ENCODE measurements at places on chromosomes 7 and 10.
A peak's percentile ranks its signal among the peaks of the same experiment; 100 is the strongest.

DNA sequence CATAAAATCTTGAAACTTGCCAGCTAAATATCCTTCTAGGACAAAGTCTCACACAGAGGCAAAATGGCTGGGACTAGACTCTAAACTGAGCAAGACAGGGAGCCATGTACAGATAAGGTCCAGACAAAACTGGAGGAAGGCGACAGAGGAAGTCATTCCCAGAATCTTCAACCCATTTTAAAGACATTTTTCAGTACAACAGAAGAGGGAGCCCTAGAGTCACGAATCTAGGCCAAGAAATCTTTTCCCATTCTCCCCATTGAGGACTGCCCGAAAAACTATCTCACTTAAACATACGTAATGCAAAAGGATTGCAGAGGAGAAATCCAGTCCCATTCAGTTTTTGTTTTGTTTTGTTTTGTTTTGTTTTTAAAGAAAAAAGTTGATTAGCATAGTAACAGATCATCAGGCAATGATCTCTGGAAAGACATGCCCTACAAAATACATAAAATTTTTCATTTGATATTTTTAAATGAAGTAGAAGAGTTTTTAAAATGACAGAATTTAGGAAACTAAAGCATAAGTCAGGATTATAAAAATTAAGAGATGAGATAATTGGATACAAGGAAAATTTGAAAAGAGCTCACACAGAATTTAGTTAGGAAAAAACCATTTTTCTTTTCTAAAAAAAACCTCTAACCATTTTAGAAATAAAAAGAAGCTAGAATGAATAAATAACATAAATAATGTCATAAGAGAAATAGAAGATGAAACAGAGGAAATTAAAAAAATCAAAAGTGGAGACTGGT is 16.9 kb upstream of the PRF1 start:
- DNase-seq, result no peak

DNA sequence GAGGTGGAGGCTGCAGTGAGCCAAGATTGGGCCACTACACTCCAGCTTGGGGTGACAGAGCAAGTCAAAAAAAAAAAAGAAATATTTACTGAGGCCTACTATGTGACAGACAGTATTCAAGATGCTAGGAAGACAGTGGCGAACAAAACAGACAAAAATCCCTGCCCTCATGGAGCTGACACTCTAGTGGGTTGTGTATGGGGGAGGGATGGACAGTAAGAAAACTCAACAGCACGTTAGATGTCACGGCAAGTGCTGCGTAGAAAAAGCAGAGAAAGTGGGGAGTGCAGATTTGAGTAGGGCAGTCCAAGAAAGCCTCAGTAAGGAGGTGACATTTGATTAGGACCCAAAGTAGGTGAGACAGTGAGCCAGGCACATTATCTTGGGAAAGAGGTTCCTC is 10.1 kb downstream of the CAMK2G start:
- DNase-seq, result no peak

- peak; percentile 70 for DNase-seq
Measured at GRCh38 chr7:102433219-102434038, at the start of gene ORAI2. TSS of gene ORAI2 (plus strand) at chr7:102433575. CDS start at chr7:102438957, 5,382 bp downstream.

- DNase-seq, result peak; percentile 71
Measured at GRCh38 chr7:70647801-70648498, 484.0 kb upstream of the GALNT17 start.

- peak; percentile 49 for DNase-seq
Measured at GRCh38 chr7:150668472-150668911, 17.0 kb upstream of the GIMAP2 start.

DNA sequence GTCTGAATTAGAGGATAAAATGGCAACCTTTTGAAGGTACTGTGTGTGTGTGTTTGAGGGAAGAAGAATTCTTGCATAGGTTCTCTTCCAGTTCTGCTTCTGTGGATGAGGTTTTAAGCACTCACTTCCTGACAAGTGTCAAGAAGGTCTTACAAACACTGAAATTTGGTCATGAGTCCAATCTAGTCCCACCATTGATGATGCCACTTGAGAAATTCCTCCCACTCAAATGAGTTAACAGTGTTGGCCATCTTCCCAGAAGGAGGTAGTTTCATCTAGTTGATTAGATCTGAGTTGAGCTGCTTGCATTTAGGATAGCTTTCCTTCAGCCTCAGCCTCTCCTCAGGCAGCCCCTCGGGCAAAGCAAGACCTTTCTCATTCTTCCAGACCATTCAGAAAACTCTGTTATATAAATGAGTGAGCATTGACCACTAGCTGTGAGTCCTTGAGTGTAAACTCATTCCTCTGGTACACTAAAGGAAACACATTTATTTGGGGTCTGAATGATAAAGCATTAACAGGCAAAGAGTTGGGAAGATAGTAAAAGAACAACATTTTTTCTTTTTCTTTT is 189.5 kb downstream of the TRIL start:
- no peak for DNase-seq

DNA sequence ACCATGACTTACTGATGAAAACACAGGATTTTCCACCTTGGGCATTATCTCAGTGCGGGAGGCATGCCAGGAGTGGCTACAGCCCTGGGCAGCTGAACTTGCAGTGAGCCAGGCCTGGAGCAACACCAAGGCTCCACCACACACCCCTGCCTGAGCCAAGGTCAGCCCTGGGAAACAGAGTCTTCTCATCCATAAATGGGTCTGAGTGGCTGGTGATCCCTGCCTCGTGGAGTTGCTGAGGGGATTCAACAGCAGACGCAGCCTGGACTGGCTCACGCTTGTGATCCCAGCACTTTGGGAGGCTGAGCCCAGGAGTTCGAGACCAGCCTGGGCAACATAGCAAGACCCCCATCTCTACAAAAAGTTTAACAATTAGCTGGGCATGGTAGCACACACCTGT is 32.2 kb downstream of the SPOCK2 start:
- no peak for DNase-seq

- DNase-seq, result no peak
Measured at GRCh38 chr7:112125250-112125649, 80.9 kb downstream of the DOCK4 start.

DNA sequence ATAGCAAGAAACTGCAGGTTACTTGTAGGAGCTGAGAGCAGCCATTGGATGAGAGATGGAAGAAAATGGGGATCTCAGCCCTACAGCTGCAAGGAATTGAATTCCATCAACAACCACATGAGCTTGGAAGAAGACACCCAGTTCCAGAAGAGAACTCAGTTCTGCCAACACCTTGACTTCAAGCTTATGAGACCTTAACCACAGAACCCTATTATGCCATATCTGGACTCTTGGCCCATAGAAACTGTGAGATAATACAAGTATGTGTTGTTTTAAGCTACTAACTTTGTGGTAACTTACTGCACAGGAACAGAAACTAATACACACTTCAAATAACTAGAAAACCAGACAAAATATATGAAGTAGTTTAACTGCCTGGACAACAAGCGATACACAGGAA is 212.4 kb upstream of the CACNA2D1 start:
- no peak for DNase-seq

DNA sequence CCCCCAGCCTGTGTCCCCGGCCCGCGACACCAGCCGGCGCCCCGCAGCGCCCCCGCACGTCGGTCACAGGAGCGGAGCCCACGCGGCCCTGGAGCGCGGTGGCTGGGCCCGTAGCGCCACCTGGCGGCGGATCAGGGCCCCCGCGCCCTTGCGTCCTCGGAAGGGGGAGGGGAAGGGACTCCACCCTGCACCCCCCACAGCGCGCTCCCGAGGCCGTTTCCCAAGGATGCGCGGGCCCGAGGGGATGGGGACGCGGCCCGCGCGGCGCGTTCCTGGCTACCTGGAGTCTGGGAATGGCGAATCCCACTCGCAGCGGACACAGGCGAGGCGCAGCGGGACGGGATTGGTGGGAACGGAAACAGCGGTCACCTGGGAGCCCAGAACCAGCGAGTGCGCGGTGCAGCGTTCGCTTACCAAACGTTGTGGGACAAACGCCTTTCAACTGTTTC is 23.8 kb upstream of the MKI67 start:
- peak; percentile 49 for DNase-seq

DNA sequence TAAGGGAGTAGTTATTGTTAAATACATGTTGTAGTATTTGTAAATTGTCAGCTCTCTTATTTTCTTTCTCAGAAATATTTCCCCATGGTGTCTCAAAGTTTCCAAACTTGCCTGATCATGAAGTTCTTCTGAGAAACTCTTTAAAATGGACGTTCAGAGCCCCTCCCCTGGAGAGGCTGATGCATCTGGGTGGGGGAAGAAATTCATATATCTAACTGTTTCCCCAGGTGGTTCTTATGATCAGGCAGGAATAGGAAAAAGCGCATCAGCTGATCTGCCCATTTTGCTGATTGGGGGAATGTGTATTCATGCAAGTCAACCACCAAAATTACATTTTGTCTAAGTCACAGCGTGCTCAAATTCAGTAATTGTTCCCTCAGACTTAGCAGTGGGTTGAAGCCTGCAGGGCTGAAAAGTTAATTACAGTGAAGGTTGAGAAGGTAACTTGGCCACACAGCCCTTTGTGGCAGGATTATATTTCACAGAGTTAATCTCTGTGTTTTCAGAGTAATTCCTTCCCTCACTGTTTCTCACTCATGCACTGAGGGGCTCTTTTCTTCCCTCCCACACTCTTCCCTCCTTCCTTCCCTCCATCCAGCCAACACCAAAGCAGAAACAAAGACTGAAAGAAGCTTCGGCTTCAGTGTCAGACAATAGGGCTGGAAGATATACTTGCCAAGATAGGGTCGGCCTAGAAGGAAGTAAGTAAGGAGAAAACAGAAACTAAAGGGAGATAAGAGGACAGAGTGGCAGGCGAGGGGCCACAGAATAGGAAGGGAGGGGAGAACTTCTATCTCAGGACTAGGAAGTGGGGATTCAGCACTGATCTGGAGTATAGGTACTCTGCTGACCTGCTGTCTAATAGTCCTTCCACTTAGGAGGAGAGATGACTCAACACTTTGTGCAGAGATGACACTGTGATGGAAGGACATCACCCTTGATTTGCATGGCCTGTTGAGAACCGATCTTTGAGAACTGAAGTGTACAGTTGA is 50.5 kb upstream of the STARD3NL start:
- DNase-seq, result no peak

DNA sequence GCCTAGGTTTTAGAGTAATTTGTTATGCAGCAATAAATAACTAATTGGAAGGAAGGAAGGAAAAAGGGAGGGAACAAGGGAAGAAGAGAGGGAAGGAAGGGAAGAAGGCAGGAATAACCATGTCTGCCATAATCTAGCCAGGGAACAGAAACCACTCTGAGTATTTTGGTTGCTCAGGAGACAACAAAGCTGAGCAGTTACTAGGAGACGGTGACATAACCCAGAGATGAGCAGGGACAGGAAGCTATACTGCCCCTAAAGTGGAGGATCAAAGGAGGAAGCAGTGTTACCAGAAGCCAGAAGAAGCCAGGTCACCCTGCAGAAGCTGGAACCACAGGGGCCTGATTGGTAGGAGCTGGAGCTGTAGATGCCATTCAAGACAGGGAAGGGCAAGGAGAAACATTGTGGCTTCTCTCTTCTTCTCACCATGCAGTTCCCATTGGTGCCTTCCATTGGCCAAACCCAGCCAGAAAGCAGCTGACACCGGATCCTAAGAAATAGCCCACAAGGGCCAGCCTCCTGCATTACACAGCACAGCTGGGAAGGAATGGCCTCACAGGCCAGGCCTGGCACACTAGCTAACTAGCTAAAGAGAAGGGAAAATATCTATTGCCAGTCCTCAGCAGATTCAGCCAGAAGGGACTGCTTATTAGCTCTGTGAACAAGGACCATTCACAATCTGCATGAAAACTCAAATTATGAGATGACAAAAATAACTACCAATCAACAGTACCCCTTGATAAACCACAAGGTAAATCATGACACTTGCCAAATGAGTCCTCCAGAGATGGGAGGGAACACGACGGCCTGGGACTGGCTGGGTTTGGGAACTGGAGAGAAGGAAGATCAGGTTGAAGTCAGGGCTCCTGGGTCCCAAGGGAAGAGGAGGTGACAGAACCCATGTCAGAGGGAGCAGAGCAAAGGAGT is 184.5 kb upstream of the NFE2L3 start:
- DNase-seq, result no peak

DNA sequence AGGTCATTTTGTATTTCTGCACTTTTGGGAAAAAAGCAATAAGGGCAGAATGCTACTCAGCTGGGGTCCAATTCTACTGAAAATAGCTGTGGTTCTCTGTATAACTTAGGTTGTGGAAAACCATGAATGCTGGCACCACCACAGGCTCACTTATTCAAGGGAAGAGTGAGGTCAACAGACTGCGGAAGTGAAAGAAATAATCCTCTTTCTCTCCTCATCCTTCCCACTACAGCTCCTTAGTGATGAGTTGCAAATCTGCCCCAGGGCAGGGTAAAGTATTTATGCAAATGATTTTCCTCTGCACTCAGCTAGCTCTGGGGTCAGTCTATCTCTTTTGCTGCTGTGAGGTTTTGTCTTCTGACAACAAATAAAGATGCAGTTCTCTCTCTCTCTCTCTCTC is 74.1 kb upstream of the PTPRZ1 start:
- no peak for DNase-seq

- DNase-seq, result no peak
Measured at GRCh38 chr7:1073142-1073977, 14.6 kb upstream of the GPER1 start.

All from stimulated activated CD4-positive, alpha-beta T cell treated with anti-CD3 and anti-CD28 coated beads, Interleukin-15, amount 100 ng/mL, for 48 hours (primary cell).